Stimulated activated CD8-positive, alpha-beta memory T cell treated with anti-CD3 and anti-CD28 coated beads, Interleukin-15, amount 100 ng/mL, for 24 hours (primary cell): ENCODE measurements at places on chromosomes 4 and X.

- no peak for DNase-seq
These were observed 13.4 kb upstream of the MEPE start for GRCh38 chr4:87819281-87819919.

DNA sequence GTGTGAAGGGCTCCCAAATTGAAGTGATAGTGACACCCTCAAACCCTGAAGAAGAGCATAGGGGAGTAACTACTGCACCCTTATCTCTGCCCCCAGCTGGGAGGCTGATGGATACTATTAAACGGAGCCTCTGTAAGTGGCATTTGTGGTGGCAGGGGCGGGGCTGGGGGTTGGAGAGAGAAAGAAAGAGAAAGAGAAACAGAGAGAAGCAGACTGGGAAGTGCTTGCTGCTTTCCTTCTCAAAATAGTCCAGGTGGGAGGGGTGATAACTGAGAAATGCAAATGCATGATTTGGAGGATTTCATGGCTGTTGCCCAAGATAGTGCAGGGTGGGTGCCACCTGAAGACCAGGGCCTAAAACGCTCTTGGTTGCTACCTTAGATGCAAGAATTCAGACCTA is 253.5 kb upstream of the GATB start:
- no peak for DNase-seq

DNA sequence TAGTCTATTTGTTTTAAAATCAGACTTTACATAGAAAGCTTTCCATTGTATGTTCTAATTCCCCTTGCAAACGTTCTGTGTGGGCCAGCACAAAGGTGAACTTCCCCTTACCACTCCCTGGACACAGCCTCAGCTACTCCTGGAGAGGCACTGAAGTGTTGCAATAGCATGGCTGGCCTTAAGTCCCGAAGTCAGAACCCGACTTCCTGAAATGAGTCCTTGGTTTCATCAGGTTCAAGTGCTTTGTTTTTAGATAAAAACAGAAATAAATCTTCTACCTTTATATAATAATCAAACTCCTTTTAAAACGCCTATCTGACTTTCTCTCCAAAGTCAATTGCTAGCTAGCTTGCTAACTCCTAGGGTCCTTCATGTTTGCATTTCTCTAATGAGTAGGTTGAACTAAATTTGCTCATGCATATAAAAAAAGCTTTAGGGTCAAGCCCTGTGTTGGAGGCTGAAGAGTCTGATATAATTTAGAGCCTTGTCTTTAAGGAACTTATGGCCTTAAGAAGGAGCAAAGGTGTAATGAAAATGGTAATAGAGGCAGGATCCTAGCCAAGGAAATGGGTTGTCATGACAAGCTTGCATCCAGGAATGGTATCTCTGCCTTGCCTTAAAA is 9.0 kb downstream of the BMP3 start:
- no peak for DNase-seq

GRCh38 chr4:165541851-165542459 is 163.1 kb downstream of the CPE start:
- no peak for DNase-seq

DNA sequence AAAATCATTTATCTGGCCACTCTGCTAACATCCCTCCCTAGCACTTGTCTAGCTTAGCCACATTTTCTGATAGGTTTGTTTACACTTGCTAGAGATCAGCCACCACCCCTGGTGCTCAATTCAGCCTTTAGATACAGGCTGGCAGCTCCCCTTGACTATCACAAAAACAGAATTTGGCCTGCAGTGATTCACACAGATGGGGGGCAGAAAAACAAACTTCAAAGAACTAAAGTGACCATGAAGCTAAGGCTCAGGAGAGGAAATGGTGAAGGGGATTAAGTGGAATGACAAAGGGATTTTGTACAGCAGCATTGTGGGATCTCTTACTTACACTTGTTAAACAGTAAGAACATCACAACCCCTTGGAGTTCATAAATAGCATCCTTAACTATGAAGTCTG is 1718.0 kb upstream of the PCDH7 start:
- DNase-seq = no peak

DNA sequence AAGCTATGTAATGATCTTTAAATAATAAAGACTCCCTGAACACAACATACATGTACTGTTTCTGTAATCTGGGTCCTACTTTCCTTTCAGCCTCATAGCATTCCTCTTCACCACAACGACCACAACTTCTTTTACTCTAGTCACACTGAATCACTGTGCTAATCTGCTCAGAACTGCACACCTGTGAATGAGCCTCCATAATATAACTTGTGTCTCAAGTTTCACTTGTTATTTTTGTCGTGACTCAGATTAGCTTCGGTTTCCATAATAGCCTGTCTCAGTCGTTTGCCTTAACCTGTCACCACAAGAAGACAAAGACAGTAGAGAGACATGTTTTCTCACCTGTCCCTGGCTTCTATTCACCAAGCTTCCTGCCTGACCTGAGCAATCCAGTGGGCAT is 61.8 kb downstream of the MAGED1 start:
- DNase-seq = no peak

DNA sequence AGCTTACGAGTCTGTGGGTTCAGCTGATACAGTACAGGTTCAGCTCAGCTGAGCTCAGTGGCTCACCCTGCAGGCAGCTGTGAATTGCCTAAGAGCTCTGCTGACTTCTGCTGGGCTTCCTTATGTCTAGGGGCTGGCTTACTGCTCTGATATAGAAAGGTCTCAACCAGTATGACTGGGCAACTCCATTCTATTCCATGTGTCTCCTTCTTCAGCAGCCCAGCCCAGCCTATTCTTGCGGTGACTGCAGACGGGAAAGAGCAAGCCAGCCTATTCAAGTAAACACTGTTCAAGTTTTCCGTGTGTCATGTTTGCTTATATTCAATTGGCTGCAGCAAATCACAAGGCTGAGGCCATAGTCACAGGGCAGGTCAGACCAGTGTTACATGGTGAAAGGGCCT is 615.4 kb upstream of the ZFP42 start:
- no peak for DNase-seq

DNA sequence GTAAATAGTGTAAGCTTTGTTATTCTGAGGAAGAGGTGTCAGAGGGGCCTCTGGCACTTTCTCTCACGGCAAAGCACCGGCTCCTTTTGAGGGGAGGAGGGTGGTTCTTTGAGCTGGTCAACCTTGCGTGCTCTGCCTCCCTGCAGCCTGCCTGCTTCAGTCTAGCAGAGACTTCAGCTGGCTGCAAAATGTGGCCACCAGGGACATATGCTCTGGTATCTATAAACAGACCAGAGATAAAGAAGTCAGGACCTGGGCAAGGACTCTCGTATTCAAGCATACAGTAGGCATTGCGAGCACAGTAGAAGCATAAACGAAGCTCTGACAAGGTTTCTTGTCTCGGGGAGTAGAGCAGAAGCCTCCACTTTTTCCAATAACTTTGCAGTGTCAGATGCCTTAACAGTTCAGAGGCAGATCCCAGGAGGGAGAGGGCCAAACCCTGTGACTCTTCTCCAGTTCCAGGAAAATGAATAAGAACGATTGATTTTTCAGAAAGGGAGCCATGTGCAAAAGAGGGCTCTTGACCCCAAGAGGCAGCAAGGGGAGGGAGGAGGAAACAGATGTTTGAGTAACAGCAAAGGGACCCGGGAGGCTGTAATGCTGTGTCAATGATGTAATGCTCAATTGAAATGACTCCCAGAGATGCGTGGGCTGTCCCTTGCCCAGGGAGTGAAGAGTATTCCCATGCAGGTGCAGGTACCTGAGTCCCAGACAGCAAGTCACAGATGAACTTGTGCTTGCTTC is 57.9 kb upstream of the TEX13D start:
- DNase-seq = no peak

- DNase-seq = no peak
These were observed 124.6 kb downstream of the RAP1GDS1 start for GRCh38 chr4:98385831-98386230.
